Small intestine (tissue), 16 donors: ENCODE measurements at places on chromosomes 12 and 14. TPM values are rescaled to one million over a fixed set of nuclear protein-coding genes. Genes with fewer than 3 reads are reported as not detected.

- DNase-seq, result peak; percentile 89
These were observed 2.0 kb downstream of the CRY1 start for GRCh38 chr12:107091381-107091780.

DNA sequence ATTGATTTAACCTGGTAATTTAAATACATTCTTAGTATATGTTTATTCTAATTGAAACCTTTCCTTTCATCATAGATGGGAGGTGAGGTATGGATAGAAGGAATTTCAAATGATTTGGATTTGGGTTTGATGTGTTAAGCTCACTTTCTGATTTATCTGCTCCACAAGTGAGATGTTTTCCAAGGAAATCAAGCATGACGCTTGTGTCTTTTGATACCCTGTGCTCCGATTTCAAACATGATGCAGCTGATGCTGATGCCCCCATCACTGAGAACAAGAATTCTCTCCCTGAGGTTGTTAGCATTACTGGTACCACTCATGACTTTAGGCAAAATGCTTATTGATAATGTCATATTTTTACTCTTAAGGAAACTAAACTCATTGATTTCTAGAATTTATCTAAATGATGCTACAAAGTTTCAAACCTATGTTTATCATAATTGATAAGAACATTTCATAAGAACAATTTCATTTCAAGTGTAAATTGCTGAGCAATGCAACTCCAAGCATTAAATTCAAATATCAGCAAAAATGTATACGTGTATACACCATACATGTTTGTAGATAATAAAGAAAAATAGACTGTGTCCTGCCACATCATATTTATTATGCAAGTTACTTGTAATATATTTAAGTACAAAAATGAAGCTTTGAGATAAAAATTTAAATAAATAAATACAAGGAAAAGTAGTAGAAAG is 75.5 kb upstream of the LRIG3 start:
- no peak for DNase-seq

DNA sequence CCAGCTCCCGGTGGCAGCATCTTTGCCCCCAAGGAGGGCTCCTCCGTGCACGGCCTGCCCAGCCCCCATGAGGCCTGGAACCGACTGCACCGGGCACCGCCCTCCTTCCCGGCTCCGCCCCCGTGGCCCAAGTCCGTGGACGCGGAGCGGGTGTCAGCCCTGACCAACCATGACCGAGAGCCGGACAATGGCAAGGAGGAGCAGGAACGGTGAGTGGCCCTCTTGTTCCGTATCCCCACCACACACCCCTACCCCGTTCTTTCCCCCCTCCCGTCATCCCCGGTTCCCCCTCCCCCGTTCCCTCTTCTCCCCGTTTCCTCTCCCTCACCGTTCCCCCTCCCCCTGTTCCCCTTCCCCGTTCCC is 28.3 kb downstream of the LRCOL1 start:
- no peak for DNase-seq

- DNase-seq, result no peak
These were observed 736 bp upstream of the PHLDA1 start for GRCh38 chr12:76032043-76032981.

The ASIC1 gene
- polyA plus RNA-seq, result 2.2 TPM

The PLA2G1B gene
- polyA plus RNA-seq, result 1.3 TPM

The TMEM52B gene
- 0.25 TPM for polyA plus RNA-seq
